ENCODE measurements at places on chromosomes 5 and 9. TPM values are rescaled to one million over a fixed set of nuclear protein-coding genes. Genes with fewer than 3 reads are reported as not detected.

- peak; percentile 28 for DNase-seq
Measured at GRCh38 chr9:71270554-71270953, 149.1 kb upstream of the TRPM3 start.

- DNase-seq: no peak
Measured at GRCh38 chr9:94498801-94499453, 56.0 kb upstream of the PCAT7 start.

- DNase-seq: peak; percentile 91
Measured at GRCh38 chr9:129802833-129803675, at the start of gene TOR1B. Gene TOR1B (plus strand): TSS chr9:129803184. CDS start chr9:129803213, 29 bp downstream.

Gene PFN3
- not detected for total RNA-seq

Gene ROPN1L
- not detected for total RNA-seq

All from Daoy (cell line).